ENCODE measurements at places on chromosomes 3 and 15.

DNA sequence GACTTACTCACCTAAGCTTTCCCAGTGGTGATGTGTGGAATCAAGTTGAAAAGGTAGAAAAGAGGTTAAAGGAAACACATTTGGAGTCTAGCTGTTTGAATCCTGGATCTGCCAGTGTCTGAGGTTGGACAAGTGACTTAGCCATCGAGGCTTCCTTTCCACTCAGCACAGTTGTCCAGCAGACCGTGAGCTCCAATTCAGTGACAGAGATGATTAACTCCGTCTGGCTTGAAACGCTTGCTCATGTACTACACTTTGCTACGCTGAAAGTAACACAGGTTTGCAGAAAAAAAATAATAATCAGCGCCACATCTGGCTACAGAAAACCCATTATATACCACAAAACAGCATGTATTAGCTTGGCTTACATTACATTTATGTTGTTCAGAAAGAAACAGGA lies 364.9 kb upstream of the MCTP2 start:
- DNase-seq, result no peak

DNA sequence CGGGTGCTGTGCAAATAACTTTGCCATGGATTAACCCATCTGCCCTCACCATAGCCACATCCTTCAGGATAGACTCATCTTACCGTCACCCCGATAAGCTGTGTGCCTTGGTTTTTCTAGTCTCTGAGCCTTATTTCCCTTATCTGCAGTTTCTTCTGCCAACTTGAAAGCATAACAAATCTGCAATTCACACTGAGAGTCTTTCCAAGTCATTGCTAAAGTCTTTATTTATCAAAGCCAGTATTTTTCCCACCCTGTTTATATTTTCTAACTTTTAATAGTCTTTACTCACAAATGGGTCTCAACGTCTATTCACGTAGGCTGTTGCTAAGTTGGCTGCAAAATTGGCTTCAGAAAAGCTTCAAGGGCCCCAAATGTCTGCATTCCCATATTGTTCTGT lies 61.6 kb upstream of the SUCLG2 start:
- no peak for DNase-seq

GRCh38 chr3:98623572-98624280 lies 30.3 kb upstream of the CPOX start:
- DNase-seq, result no peak

DNA sequence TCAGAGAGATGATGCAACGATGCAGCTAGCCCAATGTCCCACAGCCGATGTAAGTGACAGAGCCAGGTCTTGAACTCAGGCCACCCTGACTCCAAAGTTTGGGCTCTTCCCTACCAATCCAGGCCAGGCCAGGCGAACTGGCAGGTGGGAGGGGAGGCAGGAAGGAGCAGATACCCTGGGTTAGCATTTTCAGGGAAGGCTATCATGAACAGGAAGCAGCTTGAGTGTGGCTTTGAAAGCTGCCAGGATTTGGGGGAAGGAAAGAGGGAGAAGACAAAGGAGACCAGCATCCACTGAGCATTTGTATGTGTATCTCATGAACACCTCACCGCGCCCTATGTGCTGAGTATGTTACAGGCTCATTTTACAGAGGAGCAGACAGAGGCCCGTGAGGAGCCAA lies 38.8 kb downstream of the LMCD1 start:
- no peak for DNase-seq

DNA sequence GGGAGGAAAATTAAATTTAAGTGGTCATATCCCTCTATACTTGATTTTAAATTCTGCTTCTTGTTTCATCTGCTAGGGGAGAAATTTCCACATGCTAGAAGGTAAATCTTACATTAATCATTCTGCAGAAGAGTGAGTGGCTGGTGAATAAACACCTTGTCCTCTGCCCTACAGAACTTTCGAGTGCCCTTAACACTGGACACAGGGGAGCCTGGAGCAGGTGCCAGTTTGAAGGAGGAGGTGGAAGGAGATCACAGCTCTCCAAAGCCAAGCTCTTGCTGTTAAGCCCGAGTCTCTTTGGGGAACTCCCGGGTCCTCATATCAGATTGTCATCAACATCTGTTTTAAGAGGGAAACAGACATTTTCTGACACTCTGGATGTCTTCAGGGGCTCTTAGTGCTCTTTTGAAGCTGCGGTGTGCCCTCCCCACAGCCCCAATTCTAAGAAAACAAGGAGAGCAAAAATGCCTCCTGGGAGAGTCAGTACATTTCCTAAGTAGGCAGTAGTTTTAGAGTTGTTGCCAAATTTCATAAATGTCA lies 31.3 kb downstream of the LAMP3 start:
- no peak for DNase-seq

GRCh38 chr15:67193223-67193990 lies 61.1 kb downstream of the AAGAB start:
- no peak for DNase-seq

DNA sequence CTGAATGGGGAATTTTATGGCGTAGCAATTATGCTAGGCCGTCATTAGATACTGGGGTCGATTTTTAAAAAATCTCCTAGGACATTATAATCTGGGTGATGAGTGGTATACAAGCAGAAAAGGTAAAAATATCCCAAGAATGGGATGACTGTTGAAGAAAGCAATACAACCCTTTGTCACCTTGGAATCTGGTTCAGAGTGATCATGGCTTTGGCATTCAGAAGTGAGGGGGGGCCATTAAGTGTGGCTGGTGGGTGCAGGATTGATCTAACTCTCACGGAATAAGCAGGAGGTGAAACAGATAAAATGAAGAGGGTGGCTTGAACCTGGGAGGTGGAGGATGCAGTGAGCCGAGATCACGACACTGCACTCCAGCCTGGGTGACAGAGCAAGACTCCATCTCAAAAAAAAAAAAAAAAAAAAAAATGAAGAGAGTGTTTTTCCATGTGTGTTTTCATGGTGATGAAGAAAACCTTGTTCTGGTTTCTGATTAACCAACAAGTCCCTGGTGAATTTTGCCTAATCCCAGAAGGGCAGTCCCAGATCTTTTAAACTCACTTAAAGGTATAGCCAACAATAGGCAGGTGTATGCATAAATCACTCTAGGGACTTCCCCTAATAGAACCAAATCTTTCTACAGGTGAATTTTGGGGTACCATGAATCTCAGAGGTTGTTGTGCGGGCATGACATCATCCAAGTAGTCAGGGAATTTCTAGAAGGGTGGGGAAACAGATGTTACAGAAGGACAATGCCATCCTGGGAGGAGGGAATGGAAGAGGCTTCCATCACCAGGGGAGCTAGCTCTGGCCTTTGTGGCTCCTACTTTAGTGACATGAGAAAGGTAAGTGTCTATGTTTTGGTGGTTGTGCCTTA lies 3.1 kb upstream of the RAD54L2 start:
- no peak for DNase-seq

DNA sequence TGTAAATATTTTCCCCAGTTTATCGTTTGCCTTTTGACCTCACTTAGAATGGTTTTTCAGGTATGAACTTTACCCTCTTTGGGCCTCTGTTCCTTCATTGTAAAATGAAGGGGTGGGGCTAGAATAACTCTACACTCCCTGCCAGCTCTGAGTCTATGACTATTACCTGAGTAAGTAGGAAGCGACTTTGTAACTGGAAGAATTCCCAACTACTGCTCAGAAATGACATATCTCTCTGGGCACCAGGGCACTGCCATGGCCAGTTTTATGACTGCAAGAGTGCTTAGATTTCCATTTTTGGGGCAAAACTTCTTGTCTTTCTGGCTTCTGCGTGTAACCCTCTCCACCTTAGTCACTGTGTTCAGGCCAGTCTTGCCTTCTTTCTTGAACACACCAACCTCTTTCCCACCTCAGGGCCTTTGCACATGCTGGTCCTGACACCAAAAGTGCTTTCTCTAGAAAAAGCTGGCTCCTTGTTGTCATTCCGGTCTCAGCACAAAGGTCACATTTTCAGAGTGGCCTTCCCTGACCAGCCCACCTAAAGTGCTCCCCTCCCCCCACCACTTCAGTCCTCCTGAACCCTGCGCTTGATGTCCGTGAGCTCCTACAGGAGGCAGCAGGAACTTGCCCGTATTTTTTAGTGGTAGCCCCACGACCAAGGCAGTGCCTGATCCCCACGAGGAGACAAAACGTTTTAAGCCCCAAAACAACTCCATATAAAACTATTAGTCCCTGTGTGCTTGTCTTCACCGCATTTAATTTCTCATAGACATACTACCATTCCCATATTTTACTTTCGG lies 25.6 kb downstream of the CDCP1 start:
- no peak for DNase-seq

DNA sequence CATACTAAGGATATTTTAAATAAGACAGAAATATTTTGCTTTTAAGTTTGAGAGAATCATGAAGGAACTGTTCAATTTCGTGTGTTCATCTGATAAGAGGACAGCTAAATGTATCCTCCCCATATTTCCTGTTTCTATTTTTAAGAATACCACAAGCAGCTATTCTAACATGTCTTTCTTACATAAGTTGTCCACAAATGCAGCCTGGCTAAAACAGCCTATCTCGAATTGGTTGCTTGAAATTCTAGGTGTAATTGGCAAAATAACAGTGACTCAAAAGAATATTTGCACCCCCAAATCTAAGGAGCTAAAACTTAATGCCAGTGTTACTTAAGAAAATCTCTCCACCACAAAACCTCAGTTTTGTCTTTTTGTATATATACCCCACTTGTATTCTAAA lies 35.0 kb downstream of the BTLA start:
- DNase-seq, result no peak

DNA sequence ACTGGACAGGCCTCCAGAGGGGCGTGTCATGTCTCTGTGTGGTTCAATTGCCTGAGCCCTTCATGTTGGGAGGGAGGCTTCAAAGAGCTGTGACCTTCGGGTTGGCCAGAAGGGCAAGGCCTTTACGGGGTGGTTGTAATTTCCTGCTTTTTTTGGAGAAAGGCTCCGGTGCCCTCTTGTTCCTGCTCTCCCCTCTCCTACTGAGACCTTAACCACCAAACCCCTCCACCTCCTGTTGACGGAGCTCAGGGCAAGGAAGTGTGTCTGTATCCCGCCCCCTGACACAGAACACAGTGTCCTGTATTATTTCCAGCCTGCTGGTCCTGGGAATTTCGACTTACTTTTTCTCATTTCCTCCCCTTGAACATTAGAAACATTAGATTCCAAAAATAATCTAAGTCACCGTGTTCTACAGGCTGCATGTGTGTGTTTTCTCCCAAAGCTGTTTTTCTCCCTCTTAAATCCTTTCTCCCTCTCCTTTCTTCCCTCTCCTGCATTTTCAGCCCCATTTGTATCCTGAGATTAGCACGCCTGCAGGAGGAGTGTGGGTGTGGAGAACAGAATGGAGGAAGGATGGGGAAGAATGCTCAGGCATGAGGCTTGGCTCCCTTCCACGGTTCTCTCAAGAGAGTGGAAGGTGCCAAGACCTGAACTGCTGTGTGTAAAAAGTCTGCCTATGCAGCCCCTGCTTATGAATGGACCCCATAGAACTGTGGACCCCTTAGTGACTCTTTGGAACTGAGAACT lies 285.4 kb upstream of the ROPN1 start:
- no peak for DNase-seq

DNA sequence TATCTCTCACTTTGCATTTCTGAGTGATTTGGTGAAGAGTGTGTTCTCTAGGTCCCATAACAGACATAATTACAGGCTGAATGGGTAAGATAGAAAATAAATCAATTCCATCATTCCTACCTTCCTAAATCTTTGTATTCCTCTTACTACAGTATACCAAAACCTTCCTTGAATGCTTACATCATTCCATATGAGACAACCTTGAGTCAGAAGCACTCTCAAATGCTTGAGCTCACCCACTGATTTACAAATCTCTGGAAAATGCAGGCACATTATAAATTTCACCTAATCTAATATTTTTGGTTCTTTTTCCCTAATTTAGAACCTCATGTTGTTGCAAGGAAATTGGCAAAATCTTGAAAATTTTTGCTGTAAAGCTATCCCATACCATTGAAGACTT lies 239.1 kb downstream of the CBLB start:
- DNase-seq, result no peak

DNA sequence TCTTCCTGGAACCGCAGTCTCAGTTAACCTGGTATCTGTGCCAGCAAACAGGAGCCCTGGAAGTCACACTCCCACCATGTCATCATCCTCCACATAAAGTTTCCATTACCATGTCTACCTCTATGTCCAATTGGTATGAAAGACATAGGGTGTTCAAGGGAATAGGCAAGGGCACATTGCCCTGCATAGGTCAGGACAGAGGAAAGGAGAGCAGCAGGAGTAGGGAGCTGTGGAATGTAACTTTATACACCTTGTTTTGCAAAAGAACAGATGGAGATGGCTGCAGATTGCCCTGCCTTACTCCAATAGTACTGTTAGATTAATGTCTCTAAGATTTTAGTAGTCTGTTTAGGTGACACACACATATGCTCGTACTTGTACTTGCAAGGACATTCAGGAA lies 1056.4 kb downstream of the NTRK3 start:
- no peak for DNase-seq

DNA sequence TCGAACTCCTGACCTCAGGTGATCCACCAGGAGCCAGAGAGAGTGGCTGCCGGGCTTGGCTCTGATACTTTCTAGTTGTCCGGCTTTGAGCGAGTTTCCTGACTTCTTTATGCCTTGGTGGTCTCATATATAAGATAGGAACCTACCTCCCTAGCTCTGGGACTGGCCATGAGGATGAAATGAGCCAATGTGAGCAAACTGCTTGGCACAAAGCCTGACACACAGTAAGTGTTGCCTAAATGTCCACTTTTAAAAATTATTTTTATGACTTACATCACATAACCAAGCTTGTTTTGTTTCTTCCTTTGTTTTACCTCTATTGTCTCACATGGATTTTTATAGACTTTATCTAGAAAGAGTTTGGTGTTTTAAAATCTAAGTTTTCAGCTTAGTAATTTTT lies 42.1 kb upstream of the CCDC174 start:
- no peak for DNase-seq

- no peak for DNase-seq
Observed at GRCh38 chr3:104745313-104745712, 621.4 kb upstream of the ALCAM start.

DNA sequence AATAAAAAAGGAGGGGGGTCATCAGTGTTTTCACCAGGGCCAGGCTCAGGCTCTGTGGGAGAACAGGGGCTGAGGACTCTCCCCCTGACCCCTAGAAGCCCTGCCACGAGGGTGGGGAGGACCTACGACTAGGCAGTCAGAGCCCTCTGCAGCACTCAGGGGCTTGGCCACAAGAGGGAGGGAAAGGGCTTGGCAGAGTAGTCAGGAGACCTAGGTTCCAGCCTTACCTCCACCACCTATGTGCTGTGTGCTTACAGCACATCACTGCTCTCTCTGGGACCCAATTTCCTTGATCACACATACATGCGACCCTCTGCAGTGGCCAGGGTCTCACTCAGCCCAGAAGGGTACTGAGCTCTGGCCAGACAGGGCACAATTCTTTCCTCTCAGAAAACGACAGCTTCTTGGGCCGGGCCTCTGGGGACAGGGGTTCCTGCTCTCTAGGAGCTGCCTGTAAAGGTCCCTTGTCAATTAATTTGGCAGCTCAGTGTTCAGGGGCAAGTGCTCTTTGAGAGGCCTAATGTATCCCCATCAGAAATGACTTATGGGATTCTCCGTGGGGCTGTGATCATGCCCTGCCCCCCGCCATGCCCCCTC lies 16.4 kb upstream of the SKIC8 start:
- DNase-seq, result no peak

All from activated CD8-positive, alpha-beta memory T cell treated with anti-CD3 and anti-CD28 coated beads for 1 hour (primary cell).